ENCODE measurements at places on chromosomes 7 and 10.

DNA sequence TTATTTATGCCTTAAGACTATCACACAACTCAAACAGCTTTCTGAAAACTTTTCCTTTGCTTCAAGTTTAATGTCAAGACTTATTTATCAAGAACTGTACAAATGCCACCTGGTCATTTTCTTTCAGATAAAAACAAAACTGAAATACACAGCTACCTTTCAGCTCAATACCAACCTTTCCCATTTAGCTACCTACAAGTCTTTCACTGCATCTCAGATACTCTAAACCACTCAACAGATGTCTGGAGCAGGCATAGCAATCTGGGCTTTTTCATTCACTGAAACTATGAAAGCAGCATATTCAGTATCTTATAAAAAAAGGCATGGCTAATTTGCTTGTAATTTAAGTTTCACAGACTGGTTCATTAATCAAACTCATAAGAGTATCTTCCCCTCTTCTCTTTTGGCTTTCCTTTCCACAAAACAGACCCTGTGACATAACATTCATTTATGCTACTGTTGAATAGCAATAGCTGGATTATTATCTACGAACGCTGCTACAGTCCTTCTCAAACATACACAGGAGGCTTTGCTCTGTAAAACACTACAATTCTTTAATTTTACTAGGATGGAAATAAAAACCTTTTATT is 8.2 kb downstream of the TRA2A start:
- DNase-seq = no peak

- DNase-seq = no peak
Observed at GRCh38 chr7:29987083-29987482, 2.5 kb downstream of the SCRN1 start.

- DNase-seq = no peak
Observed at GRCh38 chr7:117134889-117135552, 181.7 kb downstream of the ST7 start.

DNA sequence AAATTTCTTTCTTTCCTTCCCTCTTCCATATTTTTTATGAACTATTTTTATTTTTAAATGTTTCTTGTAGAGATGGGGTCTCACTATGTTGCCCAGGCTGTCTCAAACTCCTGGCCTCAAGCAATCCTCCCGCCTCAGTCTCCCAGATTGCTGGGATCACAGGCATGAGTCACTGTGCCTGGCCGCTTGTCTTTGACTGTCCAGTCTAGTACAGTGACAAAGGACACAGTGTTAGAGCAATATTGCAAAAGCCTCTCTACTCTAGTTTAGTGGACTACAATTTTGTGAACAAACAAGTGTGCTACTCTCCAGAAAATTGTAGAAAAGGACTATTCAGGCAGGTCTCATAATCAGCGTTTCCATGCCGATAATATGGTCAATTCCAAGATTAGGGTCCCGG is 11.0 kb downstream of the CPA4 start:
- no peak for DNase-seq

- DNase-seq = no peak
Observed at GRCh38 chr7:47451851-47452205, 130.1 kb downstream of the TNS3 start.

- DNase-seq = no peak
Observed at GRCh38 chr7:27165089-27165995, at the start of gene HOXA9. Gene HOXA9 (minus strand): TSS chr7:27165537. CDS start chr7:27165457, 80 bp downstream.

- DNase-seq = no peak
Observed at GRCh38 chr7:55181762-55182161, 162.9 kb downstream of the EGFR start.

DNA sequence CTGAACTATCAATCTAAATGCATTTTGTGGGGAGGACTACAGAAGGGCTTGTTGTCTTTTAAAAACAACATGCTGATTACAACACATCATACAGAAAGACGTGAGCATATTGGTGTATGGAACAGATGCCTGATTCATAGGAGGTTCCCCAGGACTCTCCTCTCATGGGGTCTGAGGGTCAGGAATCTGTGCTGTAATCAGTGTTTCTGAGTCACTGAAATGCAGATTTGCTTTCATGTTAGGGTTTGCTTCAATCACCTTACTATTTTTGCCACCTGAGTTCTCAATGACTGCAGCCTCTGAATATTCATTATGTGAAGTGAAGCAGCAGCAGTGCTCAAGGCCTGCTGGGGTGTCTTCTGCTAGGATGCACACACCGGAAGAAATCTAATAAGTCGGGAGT is 550 bp upstream of the ANK3 start:
- DNase-seq = no peak

DNA sequence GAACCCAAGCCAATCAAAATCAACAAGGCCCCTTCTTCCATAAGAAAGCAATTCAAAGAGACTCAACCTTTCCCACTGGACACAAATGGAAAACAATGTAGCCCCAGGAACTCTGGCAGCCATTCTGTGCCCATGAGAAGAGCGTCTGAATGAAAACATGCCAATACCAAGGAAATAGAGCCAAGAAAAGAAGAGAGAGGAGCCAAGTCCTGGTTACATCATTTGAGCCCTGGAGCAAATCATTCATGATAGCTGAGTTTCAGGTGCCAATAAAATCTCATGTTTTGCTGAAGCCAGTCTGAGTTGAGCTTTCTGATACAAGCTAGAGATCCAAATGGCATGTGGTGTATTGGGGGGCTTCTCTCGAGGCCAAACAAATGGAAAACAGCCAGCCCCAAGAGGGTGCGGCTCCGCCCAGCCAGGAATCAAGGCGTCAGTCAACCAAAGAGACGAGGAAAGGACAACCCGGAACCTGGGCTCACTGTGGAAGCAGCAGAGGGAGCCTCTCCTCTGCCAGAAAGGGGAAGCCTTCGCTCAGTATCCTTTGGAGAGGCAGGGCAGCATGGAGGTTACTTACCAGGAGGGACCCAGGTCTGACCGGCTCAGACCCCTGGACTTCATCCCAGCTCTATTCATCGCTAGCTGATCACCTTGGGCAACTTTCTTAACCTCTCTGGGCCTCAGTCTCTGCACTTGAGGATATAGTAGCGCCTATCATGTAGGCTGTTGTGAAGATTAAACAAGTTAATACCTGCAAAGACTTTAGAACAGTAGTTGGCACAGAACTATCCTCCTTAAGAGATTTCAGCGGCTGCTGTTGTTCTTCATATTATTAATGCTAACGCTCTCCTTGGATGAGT is 61.8 kb downstream of the OAT start:
- DNase-seq = no peak

DNA sequence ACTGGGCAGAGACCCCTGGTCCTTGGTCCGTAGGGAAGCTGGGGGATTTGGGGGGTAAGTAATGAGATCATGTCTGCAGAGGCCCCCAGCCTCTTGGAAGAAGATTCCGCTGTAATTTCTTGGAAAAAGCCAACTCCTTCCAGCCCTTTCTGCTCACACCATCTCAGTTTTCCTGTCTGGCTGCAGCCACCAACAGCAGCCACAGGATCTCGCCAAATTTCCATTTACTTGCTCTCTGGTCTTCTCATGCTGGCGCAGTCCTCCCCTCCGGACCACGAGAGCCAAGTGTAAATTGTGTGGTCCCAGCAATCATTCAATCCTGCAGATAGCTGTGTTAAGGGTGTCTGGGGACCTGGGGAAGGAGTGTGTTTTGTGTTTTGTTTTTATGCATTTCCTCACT is 49.6 kb downstream of the ASB13 start:
- no peak for DNase-seq

GRCh38 chr7:80869821-80870751 is 48.8 kb downstream of the SEMA3C start:
- no peak for DNase-seq

- no peak for DNase-seq
Observed at GRCh38 chr7:96949766-96950165, 55.6 kb upstream of the DLX6 start.

DNA sequence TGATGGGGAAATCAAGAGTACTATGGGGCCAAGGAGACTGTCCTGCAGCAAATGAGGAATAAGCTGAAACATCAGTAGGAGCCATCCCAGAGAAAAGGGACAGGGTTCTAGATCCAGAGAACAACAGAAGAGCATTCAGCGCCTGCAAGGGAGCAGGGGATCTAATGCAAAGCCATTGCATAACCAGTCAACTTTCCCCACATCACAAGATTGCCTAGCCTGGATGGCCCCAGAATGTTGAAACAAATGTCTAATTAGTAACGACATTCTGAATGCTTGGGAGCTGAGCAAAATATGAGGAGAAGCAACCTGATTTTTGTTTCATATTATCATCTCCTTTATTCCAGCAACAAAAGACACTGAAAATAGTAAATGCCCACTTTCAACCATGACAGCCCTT is 2.7 kb upstream of the MPP7 start:
- DNase-seq = no peak

GRCh38 chr10:70928140-70928539 is 39.8 kb upstream of the PCBD1 start:
- no peak for DNase-seq

DNA sequence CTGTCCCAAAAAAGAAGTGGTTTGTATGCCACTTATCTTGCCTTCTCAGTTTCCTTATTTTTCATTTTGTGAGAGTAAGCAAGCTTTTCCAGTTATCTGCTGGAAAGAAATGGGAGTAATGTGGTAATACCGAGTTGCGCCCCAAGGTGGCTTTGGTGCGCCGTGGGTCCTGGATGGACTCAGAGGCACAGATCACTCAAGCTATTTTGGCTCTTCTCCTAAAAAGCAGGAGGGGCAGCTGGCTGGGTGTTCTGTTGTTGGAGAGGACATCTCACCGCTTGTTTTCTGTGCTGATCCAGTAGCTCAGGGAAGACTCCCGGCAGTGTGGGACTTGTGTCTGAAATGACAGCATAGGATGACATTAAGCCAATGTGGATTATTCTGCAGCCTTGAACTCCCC is 16.4 kb downstream of the PRKRIP1 start:
- no peak for DNase-seq

- no peak for DNase-seq
Observed at GRCh38 chr10:86665218-86665607, 3.1 kb upstream of the LDB3 start.

DNA sequence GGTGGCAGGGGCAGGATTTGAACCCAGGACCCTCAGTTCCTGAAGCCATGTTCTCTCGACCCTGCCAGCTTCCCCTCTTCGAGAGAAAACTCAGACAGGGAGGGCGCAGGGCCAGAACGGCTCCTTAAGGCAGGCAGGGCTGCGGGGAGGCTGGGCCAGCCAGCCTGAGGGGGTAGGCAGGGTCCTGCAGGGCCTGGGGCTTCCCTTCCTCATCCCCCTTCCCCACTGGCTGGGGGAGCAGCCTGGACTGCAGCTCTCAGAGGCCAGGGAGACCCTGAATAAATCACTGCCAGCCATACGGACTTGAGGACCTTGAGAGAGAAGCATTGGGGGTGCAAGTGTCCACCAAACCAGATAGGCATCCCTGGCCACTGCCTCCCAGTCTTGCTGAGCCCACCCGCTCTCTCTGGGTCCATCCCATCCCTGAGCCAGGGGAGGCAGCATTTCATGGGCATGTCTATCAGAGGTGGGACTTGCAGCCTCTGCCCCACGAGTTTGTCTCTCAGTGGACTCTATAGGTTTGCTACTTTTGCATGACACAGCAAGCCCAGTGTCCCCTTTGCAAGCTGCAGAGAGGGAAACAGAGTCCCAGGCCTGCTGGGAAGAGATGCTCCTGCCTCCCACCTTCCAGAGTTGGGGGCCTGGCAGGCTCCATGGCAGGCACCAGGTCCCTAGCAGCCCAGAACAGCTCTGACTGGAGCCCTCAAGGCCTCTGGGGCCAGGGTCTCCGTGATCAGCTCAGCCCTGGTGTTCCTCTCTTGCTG is 70.9 kb downstream of the MYL10 start:
- no peak for DNase-seq

GRCh38 chr7:80614851-80615271 is 23.6 kb upstream of the CD36 start:
- no peak for DNase-seq

DNA sequence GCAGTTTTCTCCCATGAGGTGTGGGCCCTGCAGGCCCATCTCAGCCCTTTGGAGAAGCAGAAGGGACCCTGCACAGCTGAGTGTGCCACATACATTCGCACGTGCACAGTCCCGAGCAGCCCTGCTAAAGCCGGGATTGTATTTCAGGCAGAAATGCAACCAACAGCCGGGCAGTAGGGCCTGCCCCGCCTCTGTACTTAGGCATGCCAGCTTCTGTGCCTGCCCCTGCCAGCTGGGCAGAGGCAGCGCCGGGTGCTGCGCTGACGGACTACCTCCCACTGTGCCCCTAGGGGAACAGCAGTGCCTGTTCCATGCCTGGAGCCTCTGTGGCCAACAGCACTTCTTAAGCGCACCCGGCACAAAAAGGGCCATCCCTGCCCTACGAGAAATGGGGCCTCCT is 170.3 kb downstream of the NEURL1 start:
- DNase-seq = no peak

GRCh38 chr7:141323826-141324225 is 227.4 kb upstream of the AGK start:
- no peak for DNase-seq

DNA sequence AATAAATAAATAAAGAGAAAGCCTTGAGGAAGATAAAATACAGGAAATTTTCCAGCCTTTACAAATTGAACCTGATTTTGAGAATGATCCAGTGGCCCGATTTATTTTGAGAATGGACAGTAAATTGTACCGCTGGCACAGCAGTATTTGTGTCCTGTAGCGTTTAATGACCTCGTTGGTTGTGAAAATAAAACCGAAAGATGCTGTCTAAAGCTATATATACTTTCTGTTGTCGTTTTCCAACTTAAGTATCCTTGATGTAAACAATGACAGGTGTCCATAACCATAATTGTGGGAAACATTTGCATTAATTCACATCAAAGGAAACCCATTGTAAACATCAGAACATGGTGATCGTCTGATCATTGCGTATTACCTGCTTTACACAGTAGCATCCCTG is 38.8 kb downstream of the TBXAS1 start:
- no peak for DNase-seq

GRCh38 chr7:57367171-57367570 is 82.8 kb upstream of the ZNF716 start:
- DNase-seq = no peak

DNA sequence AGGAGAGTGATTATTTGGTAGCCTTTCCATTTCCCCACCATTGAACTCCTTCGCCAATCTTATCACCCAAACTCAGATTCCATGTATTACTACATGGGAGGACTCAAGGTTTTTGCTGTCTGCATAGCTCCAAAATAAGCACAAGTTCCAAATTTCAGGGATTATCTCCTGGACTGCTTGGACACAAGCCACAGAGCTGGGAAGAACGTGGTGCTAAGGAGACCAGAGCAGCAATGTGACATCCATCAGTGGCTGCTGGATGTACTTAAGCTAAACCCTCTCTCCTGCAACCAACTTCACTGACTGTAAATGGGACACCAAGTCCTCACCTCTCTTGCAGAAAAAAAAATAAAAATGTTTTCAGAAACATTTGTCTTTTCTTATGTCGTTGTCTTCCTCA is 56.3 kb downstream of the NRP1 start:
- no peak for DNase-seq

DNA sequence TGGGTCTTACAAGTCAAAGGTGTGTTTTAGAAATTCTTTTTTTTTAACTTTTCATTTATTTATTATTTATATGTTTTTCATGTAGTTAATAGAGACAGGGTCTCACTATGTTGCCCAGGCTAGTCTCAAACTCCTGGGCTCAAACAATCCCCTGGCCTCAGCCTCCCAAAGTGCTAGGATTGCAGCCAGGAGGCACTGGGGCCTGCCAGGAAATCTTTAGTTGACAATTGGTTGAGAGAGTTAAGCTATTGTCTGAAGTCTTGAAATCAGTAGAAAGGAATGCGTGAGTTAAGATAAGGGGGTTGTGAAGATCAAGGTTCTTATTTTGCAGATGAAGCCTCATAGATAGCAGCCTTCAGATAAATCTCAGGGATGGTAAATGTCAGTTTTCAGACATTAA is 245.4 kb upstream of the GALNT17 start:
- DNase-seq = no peak

- DNase-seq = no peak
Observed at GRCh38 chr10:113096128-113096996, 146.3 kb downstream of the TCF7L2 start.

Measured in brain pericyte (primary cell).